ENCODE measurements at places on chromosomes 12 and 14. TPM values are rescaled to one million over a fixed set of nuclear protein-coding genes. Genes with fewer than 3 reads are reported as not detected.
A peak's percentile ranks its signal among the peaks of the same experiment; 100 is the strongest.

The GRIP1 gene
- total RNA-seq: 9.2 TPM

The TAS2R43 gene
- total RNA-seq: 0.36 TPM

The SMCO2 gene
- total RNA-seq: 0.36 TPM

The DEPDC4 gene
- 2.6 TPM for total RNA-seq

The TRAFD1 gene
- total RNA-seq: 32.9 TPM

The INTS13 gene
- 55.9 TPM for total RNA-seq

The TAS2R8 gene
- total RNA-seq: not detected

The PRB2 gene
- total RNA-seq: not detected

The HOXC12 gene
- total RNA-seq: 5.1 TPM

The PMCH gene
- total RNA-seq: not detected

The PLEKHD1 gene
- 0.08 TPM for total RNA-seq

The OR6C2 gene
- not detected for total RNA-seq

The TMEM63C gene
- total RNA-seq: 2.4 TPM

DNA sequence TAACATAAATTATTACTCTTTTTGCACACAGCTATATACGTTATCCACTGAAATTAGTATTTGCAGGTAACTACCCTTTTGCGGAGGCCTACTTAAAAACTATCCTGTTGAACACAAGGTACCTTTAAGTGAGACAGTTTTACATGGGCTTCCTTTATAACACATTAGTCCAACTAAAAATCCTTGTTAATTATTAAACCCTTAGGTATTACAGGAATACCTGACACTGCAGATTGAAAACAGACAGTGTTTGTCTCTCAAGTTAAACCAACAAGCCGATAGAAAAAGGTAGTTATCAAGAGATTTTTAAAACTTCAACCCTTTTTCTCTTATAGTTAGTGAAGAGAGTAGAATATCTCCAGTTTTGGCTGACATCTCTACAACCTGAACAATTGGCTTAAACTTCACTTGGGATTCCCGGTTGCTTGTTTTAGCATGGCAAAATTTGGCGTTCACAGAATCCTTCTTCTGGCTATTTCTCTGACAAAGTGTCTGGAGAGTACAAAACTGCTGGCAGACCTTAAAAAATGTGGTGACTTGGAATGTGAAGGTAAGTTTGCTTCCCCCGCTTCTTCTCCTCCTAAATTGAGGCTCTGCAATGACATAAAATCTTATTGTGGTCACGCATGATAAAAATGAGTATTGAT lies at the start of gene MIA2:
Gene MIA2 (plus strand): TSS at position 236 of the 647 bp plus-strand sequence. CDS start 200 bp downstream, at position 436.
- no peaks in the 10 kb centered on the region for H3K36me3 ChIP-seq
- H3K27me3 ChIP-seq: no peaks in the 10 kb centered on the region
- no peak within 1 kb of the TSS for H3K4me3 ChIP-seq
- H3K27ac ChIP-seq: no peak within 1 kb of the TSS

- no peaks in the 10 kb centered on the region for H3K36me3 ChIP-seq
- H3K27me3 ChIP-seq: peaks cover 12% of the 10 kb centered on the region
- H3K27ac ChIP-seq: no peak overlapping the region
- H3K4me3 ChIP-seq: no peak overlapping the region
- no peaks in the 10 kb centered on the region for H3K4me1 ChIP-seq
These were observed 56.6 kb downstream of the SUDS3 start for GRCh38 chr12:118432812-118433545.

DNA sequence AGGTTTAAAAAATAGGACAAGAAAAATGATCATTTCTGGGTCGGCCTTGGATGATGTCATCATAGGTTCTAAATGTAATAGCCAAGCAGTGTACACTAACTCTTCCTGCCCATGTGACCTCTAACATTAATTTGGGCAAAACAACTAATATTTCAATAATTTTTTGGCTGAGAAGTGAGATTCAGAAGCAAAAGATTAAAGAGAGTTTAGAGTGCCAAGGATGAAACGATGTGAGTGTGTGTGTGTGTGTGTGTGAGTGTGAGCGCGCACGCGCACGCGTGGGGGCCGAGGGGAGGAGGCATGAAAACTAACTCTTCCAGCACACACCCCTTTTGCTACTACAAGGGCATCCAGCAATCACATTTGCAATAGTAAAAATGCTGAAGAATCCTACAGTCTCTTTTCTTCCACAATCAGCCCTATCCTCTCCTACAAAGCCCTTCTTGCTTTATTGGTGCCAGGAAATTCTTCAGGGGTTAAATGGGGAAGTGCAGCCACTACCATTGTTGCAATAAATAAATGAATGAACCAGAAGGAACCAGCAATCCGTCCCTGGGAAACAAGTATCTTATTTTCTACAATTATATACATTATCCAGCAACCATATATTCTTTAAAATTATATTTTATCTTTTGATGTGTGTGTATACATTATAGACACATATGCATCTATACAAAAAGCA lies 52.9 kb downstream of the PEBP1 start:
- H3K27ac ChIP-seq: no peak overlapping the region
- no peaks in the 10 kb centered on the region for H3K4me1 ChIP-seq
- DNase-seq: no peak
- no peak overlapping the region for H3K4me3 ChIP-seq

GRCh38 chr12:124087266-124088051 lies 114.4 kb downstream of the ZNF664 start:
- no peaks in the 10 kb centered on the region for H3K27me3 ChIP-seq
- no peak for DNase-seq
- no peaks in the 10 kb centered on the region for H3K36me3 ChIP-seq
- no peak overlapping the region for H3K4me3 ChIP-seq

GRCh38 chr14:95452893-95453712 lies 63.3 kb downstream of the SYNE3 start:
- no peak for DNase-seq
- no peak overlapping the region for H3K27ac ChIP-seq
- H3K36me3 ChIP-seq: no peaks in the 10 kb centered on the region

GRCh38 chr12:81333812-81334211 lies 255.9 kb downstream of the ACSS3 start:
- DNase-seq: no peak
- H3K4me3 ChIP-seq: no peak overlapping the region
- no peaks in the 10 kb centered on the region for H3K36me3 ChIP-seq
- H3K27ac ChIP-seq: no peak overlapping the region

DNA sequence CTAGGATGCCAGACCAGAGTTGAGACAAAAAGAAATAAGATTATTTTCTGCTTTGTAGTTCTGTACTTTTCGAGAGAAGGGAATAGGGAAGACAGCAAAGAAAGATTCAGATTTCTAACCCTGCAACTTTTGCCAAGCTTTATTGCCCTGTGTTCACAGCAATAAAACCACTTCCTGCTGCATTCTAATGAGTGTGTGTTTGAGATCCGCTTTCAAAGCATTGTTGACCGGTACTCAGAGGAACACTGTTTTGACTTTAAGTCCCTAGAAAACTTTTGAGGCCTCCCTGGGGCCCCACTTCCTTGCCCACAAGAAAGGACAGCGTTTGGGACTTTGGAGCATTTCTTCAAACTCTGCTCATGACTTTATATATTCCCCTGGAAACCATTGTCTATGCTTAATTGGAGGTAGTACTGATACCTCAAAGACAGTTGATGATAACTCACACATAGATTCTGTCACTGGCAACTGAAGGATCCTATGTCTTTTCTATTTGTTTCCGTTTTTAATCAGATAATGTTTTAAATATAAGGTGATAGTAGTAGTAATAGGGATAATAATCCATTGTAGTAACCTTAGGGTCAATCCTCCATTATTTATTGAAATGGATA lies 1.3 kb downstream of the RNASE6 start:
- H3K4me1 ChIP-seq: no peaks in the 10 kb centered on the region
- H3K4me3 ChIP-seq: no peak overlapping the region
- no peak for DNase-seq

- peaks cover 12% of the 10 kb centered on the region for H3K27me3 ChIP-seq
- DNase-seq: no peak
- H3K27ac ChIP-seq: no peak overlapping the region
- no peak overlapping the region for H3K4me3 ChIP-seq
These were observed 121.1 kb downstream of the PLXNC1 start for GRCh38 chr12:94269316-94269999.

- no peaks in the 10 kb centered on the region for H3K27me3 ChIP-seq
- no peak overlapping the region for H3K27ac ChIP-seq
- no peaks in the 10 kb centered on the region for H3K36me3 ChIP-seq
- no peak for DNase-seq
- no peak overlapping the region for H3K4me3 ChIP-seq
- no peaks in the 10 kb centered on the region for H3K4me1 ChIP-seq
These were observed 82.1 kb upstream of the BDKRB2 start for GRCh38 chr14:96122496-96122895.

DNA sequence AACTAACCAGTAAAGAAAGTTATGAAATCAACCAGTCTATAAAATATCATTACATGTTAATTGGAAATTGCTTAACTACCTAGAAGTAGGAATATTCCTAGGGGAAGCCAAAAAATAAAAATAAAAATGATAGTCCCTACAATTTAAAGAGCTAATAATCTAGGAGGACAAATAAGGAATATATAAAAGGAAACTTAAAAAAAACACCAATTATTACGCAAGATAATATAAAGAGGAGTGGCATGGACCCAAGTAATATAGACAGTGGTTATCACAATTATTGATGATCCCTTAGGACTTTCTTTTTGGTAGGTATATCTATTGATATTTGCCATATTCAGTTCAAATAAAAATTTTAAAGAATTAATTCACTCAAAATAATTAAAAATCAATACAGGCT lies 498.7 kb downstream of the SOX5 start:
- no peak for DNase-seq
- H3K36me3 ChIP-seq: no peaks in the 10 kb centered on the region
- H3K4me3 ChIP-seq: no peak overlapping the region
- no peak overlapping the region for H3K27ac ChIP-seq
- H3K27me3 ChIP-seq: no peaks in the 10 kb centered on the region

DNA sequence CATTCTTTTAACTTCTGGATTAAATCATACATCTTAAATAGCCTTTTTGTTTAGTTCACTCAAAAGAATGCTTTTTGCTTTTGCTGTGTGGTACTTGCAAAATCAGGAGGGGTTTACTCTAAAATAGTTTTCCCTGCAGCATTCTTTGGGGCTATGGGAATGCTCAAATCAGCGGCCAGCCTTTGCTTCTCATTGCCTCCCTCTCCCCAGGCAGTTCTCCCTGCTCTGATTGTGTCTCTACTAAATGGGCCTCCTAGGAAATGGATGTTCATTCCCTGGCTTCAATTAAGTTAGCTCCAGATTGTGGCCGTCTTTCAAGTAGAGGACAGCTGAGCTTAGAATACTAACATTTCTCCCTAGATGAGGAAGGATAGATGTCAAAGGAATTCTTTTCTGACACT lies 4.4 kb downstream of the TULP3 start:
- no peak overlapping the region for H3K4me3 ChIP-seq
- no peaks in the 10 kb centered on the region for H3K36me3 ChIP-seq
- no peak for DNase-seq
- H3K27ac ChIP-seq: no peak overlapping the region

DNA sequence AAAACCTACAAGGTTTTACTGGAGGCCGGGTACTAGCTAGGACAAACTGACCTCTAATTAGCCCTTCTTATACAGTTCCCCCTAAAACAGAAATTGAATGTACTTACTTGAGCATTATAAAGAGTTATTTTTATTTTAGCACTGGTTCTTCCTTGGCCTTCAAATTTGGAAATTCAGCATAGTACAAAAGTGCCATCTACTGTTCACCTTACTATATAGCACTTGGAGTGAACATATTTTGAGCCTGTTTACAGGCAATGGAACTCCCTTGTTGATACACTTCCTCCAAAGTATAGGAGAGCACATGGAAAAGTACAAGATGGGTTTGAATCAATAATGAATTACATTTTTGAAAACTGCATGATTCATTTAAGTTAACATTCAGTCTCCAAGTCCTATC lies 3.9 kb upstream of the POC1B start:
- no peak overlapping the region for H3K27ac ChIP-seq
- no peaks in the 10 kb centered on the region for H3K27me3 ChIP-seq
- peaks cover 4% of the 10 kb centered on the region for H3K4me1 ChIP-seq
- no peak overlapping the region for H3K4me3 ChIP-seq
- H3K36me3 ChIP-seq: no peaks in the 10 kb centered on the region

- H3K27ac ChIP-seq: no peak overlapping the region
- H3K4me1 ChIP-seq: no peaks in the 10 kb centered on the region
- no peak for DNase-seq
- H3K27me3 ChIP-seq: no peaks in the 10 kb centered on the region
These were observed 10.1 kb downstream of the RNASE6 start for GRCh38 chr14:20791187-20791586.

GRCh38 chr14:31480156-31480555 lies 7.7 kb downstream of the GPR33 start:
- H3K4me3 ChIP-seq: no peak overlapping the region
- no peak overlapping the region for H3K27ac ChIP-seq
- no peak for DNase-seq
- no peaks in the 10 kb centered on the region for H3K36me3 ChIP-seq

- DNase-seq: peak; percentile 70
- peaks cover 17% of the 10 kb centered on the region for H3K4me1 ChIP-seq
- peak overlapping the region; percentile 52 for H3K4me3 ChIP-seq
- H3K36me3 ChIP-seq: no peaks in the 10 kb centered on the region
These were observed 1.8 kb downstream of the IGFBP6 start for GRCh38 chr12:53099071-53099882.

DNA sequence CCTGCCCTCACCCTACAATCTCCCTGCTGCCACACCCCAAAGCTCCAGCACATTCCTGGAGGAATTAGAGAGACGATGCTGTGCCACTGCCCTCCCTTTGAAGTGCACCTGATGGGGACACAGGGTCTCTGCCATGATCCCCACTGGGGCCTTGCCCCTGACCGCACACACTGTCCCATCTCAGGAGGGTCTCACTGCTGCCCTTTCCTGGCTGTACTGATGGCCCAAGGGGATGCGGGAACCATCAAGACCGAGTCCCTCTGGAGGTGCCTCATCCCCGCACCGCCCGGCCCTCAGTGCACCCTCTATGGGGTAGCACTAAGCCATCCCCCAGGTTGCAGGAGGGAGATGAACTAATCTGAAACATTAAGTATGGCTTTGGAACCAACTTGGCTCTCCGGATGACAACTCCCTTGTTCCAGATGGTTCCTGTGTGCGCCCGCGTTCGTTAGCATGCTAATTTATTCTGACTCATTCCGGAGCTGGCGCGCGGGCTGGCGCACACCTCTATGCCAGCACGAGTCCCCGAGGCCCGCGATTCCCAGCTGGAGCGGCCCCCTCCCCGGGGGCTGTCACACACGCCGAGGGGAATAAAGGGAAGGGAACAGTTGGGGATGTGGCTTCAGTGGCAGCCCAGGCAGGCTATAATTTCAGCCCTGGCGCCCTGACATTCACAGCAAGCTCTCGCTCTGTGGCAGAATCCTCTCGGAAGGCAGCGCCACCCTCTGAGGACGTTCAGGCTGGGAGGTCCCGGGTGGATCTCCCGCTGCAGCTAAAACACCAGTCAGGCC lies 34.2 kb upstream of the C14orf180 start:
- no peak overlapping the region for H3K27ac ChIP-seq
- no peak for DNase-seq
- H3K4me3 ChIP-seq: no peak overlapping the region
- H3K36me3 ChIP-seq: no peaks in the 10 kb centered on the region

GRCh38 chr12:31324845-31325523 lies 966 bp downstream of the SINHCAF start:
- peak overlapping the region; percentile 98 for H3K27ac ChIP-seq
- peaks cover 41% of the 10 kb centered on the region for H3K4me1 ChIP-seq
- no peaks in the 10 kb centered on the region for H3K36me3 ChIP-seq
- H3K27me3 ChIP-seq: peaks cover 6% of the 10 kb centered on the region

- no peak overlapping the region for H3K27ac ChIP-seq
- no peaks in the 10 kb centered on the region for H3K36me3 ChIP-seq
- no peak for DNase-seq
These were observed 96.2 kb downstream of the BTG1 start for GRCh38 chr12:92049403-92049802.

Measured in Panc1 (cell line).